Anterior cingulate cortex (tissue), 58 donors: ENCODE measurements at places on chromosomes 3 and 15.

GRCh38 chr15:45549541-45550220 lies 27.1 kb upstream of the SLC30A4 start:
- DNase-seq, result no peak

DNA sequence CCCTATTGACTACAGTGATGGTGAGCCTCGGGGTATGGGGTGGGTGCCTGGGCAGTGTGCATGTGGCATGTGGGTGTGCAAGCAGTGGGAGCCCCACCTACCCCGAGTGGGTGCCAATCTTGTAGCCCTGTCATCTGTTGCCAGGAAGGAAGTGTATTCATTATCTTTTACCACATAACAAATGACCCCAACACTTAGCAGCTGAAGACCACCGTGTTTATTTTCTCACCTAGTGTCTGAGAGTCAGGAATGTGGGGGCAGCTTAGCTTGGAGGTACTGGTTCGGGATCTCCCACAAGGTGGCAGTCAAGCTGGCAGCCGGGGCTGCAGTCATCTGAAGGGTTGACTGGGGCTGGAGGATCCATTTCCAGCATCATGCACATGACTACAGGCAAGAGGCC lies 21.7 kb downstream of the XYLB start:
- no peak for DNase-seq

- DNase-seq, result no peak
These were observed 3.5 kb upstream of the TGFBR2 start for GRCh38 chr3:30602946-30603345.

DNA sequence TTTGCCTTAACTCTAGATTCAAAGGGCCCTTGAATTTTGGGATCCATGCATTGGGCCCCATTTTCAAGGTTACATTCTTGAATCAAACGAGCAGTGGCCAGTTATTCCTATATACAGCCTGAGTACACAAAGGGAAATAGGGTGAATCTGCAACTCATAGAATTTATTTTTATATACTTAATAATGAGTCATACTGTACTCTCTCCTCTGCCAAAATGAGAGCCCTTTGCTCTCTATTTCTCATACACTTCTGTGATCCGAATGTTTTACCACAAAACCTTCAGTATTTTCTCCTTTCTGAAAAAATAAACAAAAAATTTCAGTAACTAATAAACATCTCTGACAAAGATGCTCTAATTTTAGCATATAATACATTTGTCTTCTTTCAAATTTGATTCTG lies 116.7 kb downstream of the SERPINI1 start:
- DNase-seq, result no peak

DNA sequence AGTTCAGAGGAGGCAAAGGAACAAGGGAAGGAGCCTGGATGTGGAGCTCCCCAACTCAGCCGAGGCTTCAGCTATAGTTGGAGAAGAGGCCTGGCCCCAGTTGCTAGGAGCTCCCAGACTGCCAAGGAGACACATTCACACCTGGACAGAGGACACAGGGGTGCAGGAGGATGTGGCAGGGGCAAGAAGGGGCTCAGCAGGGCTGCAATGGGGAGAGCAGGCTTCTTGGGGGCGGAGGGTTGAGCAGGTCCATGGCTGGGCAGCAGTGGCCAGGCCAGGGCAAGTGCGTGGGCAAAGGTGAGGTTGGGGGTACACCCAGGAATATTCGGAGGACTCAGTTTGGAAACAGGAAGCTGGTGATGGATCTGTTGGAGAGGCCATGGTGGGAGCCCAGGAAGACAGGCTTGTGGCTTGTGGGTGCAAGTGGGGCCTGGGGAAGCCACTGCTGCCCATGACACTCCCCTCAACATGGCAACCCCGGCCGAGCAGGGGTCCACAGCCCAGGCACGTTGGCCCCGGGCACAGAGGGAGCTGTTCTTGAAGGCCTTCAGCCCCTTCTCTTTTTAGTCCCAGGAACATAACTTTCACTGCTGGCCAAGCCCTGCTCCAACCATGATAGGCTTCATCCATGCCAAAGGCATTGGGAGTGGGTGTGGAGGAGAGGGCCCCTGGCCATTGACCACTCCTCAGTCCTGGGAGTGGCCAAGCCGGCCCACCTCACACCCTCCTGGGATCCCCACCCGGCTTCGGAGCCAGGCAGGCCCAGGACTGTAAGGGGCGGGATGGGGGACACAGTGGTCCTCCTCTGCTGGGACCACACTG lies 33.3 kb downstream of the TSPAN3 start:
- DNase-seq, result no peak

- no peak for DNase-seq
These were observed 3.9 kb downstream of the ZNF197 start for GRCh38 chr3:44628716-44629115.

DNA sequence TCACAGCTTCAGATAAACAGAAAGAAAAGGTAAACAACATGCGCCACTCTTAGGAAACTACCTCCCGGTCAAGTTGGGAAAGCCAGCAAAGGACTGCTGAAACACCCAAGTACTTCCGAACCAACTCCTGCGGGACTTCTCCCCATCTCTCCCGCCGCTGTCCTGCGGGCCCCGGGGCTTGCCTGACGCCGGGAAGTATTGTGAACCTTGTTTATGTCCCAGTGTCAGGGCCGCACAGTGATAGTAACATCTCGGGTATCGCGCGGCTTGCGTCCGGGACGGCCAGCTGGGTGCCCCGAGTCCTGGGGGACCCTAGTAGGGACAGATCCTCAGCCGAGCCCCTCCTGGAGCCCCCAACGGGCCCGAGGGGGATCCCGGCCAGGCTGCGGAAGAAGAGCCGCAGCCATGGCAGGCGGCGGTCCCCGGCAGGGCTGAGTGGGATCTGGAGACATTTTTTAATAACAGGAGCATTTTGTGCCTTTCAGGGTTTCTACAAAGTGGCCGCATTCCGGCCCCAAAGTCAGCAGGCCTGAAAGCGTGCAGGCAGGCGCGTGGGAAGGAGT lies 756 bp downstream of the CLPX start:
- DNase-seq, result peak; percentile 19

- no peak for DNase-seq
These were observed 117.4 kb upstream of the ZBED2 start for GRCh38 chr3:111712294-111713167.
